ENCODE measurements at places on chromosomes 13 and 19.

DNA sequence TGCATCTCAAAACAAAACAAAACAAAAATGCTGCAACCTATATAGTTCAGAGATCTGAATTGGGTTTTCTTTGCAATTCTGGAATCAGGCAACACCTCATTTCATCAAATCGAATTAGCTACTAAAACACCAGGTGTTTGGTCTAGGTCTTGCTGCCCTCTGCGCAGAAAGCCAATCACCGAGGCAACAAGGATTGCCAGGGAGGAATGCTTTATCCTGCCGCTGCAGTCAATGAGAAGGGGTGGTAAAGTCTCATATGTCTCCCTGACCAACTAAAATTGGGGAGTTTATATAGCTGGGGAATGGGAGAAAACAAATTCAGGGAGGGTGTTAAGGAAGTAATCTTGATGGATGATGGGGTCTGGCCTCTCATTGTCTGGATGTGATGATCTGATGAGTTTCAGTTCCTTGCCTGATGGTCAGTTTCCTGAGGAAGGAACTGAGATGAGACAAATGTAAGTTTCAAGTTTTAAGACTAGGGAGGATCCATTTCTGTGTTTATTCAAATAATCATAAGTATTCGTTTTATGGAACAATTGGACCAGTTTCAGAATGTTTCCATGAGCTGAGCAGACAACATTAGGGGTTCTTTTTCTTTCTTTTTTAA lies 5.0 kb upstream of the YJU2 start:
- DNase-seq = no peak

- peak; percentile 57 for DNase-seq
Observed at GRCh38 chr19:18021121-18021755, 13.3 kb downstream of the ARRDC2 start.

- DNase-seq = no peak
Observed at GRCh38 chr13:73754241-73754640, 380.0 kb downstream of the KLF12 start.

DNA sequence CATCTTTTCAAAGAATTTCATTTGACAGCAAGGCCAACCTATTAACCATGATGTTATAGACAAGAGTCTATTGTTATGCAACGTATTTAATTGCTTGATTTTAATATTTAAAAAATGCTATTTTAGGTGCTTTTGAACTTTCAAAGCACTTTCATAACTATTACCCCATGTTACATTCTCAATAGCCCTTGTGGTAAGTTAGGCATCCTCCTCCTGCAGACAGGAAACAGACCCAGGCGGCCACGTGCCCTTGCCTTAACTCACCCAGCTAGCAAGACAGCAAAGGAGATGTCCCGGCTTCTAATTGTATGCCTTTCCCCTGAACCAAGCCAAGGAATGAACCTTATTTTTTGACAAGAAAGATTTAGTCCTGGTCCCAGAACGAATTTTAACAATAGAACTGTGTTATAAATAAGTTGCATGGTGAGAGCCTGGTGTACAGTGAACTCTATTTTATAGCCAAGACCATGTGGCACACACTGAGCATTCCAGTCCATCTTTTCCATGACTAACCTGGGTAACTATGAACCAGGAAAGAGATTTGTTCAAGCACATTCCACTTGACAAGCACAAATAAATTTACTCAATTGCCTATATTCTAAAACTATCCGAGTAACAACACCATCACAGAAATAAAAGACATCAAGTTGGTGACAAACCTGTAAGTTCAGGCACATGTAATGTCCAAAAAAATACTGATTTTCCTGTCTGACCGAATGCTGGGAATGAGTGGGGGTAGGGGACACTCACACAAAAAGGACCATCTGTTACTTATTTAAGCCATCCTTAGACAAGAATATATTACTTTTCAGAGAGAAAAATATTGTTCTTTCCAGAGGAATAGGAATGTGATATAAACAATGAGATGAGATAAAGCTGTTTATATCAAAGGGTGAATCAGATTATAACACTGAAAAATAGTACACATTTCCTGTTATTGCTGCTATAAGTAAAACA lies 163.0 kb downstream of the EFNB2 start:
- no peak for DNase-seq

DNA sequence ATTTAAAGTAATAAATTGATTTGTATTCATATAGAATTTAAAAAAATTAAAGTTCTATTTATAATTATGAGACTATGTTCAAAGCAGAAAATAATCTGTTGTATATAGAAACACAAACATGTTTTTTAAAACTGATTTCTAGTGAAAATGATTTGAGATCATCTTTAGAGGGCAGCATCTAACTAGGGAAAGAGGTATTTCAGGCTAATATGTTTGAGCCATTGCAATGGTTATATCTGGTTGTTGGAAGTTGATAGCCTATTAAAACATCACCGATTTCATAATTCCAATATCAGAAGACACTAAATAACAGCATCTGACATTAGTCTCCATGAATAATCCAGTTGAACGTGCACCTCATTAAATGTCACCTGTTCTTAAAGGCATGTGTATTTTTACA lies 79.8 kb upstream of the SLITRK6 start:
- DNase-seq = no peak

DNA sequence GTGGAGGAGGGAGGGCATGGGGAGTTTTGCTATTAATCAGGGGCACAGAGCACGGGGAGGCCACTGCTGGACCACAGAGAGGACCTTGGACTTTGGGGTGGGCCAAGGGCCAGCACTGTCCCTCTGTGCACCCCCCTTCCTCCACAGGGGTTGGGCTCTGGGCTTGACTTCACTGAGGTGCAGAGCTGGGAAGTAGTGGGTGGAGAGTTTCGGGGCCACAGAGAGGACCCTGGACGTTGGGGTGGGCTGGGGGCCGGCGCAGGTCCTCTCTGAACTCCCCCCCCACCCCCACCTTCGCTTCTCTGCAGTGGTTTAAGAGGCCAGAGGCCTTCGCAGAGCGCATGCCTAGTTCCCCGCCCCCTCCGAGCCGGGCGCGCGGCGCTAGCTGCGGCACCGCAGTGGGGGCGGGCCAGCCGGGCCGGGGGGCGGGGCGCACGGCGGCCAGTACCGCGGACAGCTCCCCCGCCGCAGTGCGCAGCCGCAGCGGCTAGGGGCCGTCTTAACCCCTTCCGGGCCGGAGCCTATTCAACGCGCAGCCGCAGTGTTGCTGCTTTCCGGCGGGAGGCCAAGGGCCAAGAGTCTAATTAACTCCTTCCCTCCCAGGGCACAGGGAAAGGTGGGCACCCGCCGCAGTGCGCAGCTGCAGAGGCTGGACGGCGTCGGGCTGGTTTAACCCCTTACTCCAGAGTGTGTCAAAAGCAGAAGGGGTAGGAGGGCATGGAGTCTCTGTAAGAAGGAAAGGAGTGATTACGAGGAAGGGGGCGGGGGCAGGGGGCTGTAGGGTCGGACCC lies 3.7 kb downstream of the KCNC3 start:
- DNase-seq = peak; percentile 36

DNA sequence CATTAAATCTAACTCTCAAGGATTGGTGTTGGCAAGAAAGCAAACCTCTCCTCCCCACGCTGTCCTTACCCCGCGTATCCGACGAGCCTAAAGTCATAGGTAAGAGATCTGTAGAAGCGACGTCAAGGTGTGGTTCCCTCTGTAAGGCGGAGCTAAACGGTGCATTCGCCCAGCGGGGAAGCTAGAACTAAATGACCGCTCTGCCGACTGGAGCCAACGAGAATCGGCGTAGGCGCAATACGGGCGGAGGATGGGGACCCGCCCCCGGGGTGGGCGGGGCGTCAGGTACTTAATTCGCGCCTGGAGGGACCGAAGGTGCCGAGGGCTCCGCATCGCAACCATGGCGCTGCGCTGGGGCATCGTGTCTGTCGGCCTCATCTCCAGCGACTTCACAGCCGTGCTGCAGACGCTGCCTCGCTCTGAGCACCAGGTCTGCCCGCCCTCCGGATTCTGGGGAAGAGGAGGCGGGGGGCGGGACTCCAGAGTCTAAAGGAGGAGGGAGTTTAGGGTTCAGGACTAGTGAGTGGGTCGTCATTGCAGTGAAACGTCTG lies at the start of gene DHDH:
TSS of gene DHDH (plus strand) at position 318 of the 551 bp plus-strand sequence. CDS start at position 341, 23 bp downstream.
- peak; percentile 78 for DNase-seq

GRCh38 chr13:94988654-94989053 lies 276.3 kb upstream of the SOX21 start:
- DNase-seq = no peak

- no peak for DNase-seq
Observed at GRCh38 chr13:106573868-106574267, 5.9 kb upstream of the ARGLU1 start.

DNA sequence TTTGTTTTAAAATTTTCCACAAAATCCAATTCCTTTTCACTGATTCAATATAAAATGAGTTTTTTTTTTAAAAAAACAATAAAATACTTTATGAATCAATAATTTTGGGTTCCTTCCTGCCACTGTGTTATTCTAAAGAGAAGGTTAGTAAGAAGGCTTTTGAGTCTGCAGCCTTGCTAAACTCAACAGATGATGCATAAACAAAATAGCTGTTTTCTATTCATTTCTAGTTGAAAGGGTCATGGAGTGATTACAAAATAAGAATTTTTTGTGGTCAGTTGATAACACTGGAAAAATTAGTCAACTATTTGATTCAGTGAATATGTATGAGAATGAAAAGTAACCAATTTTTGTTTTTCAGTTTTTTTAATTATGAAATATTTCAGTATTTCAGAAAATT lies 169.9 kb downstream of the VWA8 start:
- DNase-seq = no peak

DNA sequence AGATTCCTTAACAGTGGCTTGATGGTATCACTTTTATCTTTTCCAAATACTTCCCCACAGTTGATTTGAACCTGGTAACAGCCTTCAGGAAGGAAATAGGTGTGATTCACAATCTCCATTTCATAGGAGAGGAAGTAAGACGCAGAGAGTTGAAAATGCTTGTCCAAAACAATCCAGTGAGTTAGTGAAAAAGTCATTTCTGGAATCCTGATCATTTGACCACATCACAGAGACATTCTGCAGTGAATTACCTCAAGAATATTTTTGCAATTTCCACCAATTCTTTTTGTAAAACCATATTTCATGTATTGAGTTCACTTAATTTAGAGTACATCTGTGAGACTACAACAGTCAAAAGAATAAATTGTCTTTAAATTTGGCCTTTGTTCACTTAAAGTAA lies 292.8 kb downstream of the DCLK1 start:
- no peak for DNase-seq

DNA sequence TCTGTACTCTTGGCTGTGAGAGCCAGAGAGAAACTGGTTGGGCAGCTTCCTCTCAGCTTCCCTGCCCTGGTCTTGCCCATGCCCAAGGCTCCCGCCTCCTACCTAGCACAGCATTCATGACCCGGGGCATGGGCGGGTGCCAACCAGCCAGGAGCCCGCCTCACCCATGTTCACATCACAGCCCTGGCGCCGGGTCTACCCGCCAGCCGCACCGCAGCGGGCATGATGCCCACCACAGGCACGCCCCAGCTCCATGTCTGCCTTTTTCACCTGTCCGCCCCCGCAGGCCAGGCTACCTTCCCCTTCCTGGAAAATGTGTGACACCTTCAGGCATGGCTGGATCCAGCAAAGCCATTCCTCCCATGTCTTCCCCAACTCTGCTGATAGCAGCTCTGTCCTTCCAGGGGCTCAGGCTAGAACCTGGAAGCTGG lies 42.1 kb downstream of the PTPRS start:
- no peak for DNase-seq

DNA sequence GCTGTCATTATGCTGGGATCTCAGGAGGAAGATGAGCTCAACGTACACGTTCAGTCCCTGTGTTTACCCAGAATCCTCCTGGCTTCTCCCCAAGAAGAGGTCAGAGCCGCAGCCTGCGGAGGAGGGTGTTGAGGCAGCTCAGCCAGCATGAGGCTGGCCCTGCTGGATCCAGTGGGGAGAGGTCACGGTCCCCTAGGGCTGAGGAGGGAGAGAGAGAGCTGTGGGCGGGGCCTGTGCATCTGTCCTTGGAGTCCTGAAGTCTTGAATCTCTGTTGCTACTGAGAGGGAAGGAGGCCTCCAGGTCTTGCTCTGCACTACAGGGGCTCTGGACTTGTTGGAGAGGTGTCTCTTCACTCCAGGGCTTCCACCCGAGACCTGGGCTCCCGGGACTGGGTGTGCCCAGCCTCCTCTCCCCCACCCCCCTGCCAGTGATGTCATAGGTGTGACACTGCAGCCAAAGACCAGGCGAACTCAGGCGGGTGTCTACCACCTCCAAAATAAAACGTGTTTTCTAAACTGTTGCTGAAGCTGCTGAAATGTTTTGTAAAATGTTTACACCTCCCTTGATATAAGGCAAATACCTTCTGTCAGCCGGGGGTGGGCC lies 77.9 kb upstream of the KCTD15 start:
- no peak for DNase-seq

GRCh38 chr13:93172109-93172508 lies 54.5 kb upstream of the GPC6 start:
- no peak for DNase-seq

DNA sequence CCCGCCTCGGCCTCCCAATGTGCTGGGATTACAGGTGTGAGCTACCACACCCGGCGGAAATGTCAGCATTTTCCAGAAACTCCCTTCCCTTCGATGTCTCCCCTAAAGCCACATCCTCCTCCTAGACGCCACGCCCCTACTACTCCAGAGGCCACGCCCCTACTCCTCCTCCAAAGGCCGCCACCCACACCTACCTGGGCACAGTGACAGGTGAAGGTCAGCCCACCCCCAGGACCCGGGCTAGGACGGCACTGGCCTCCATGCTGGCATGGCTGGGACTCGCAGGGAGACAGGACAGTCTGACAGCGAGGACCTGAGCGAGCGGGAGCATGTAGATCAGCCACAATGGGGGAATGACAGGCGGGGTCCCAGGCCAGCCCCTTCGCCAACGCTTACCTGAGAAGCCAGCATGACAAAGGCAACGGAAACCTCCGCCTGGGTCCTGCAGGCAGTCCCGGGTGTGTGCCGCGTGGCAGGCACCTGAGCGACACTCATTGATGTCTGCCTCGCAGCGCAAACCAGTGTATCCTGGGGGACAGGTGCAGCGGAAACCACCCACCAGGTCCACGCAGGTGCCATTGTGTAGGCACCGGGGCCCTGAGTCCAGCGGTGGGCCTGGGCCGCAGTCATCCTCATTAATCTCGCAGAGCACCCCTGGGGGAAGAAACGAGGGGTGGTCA lies 22.0 kb downstream of the NOTCH3 start:
- DNase-seq = no peak

GRCh38 chr13:32151240-32151639 lies 119.7 kb downstream of the FRY start:
- no peak for DNase-seq

DNA sequence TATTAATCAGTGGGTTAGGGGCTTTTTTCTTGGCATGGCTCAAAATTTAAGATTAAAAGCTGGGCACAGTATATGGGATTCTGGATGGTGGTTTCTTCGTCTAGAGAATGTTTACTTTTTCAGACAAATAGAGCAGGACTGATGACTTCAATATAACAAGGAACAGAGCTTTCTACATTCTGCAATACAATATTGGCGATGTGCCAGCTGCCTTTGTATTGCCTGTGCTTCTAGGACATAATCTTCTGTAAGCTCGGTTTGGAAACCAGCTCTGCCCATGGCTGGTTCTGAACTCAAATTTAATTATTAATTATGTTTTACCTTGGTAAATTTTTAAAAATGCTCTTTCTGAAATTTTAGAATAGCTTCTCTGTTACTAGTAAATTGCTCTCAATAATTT lies 139.1 kb upstream of the TRPC4 start:
- no peak for DNase-seq
